ENCODE measurements at places on chromosomes 7 and 10.

- no peak for DNase-seq
These were observed 44.3 kb upstream of the MSMB start for GRCh38 chr10:46090258-46090812.

DNA sequence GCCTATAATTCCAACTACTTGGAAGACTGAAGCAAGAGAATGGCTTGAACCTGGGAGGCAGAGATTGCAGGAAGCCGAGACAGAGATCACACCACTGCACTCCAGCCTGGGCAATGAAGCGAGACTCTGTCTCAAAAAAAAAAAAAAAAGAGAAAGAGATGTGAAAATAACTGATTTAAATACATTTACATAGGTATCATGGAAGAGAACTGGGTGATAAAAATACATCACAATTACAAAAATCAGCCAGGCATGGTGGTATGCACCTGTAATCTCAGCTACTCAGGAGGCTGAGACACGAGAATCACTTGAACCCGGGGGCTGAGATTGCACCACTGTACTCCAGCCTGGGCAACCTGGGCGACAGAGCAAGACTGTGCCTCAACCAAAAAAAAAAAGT lies 19.8 kb downstream of the NANOS1 start:
- DNase-seq = no peak

DNA sequence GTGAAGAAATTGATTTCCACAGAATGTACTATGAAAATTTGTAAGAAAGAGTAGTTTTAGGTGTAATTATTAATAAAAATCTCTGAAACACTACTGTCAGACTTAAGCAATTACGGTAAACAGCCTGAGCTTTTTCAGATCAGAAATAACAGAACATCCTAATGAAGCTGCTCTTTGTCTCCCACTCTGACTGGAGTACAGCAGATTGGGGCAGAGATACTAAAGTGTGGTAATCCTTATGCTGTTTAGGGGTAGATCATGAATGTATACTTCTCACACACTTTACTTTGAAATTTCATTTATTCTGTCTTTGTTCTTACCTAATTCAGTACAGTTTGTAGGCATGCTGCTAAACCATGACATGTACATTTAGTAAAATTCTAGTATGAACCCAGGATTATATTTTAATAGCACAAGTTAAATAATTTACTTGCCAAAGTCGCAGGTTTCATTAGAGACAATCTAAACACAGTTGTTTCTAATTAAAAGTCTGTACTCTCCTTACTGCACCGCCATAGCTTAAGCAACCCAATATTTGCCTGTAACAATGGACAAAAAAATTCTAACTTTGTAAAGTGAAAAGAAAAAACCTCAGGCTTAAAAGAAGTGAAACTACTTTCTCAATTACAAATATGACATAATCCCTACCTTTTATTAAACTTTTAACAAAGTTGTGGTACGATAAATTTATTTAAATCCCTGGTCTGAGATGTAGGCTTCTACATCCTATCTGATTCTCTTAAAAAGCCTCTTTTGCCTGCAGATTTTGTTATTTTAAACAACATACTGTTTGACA lies 88.8 kb downstream of the KMT2E start:
- DNase-seq = no peak

GRCh38 chr7:133853706-133854276 lies 273.3 kb upstream of the LRGUK start:
- DNase-seq = peak; percentile 34

DNA sequence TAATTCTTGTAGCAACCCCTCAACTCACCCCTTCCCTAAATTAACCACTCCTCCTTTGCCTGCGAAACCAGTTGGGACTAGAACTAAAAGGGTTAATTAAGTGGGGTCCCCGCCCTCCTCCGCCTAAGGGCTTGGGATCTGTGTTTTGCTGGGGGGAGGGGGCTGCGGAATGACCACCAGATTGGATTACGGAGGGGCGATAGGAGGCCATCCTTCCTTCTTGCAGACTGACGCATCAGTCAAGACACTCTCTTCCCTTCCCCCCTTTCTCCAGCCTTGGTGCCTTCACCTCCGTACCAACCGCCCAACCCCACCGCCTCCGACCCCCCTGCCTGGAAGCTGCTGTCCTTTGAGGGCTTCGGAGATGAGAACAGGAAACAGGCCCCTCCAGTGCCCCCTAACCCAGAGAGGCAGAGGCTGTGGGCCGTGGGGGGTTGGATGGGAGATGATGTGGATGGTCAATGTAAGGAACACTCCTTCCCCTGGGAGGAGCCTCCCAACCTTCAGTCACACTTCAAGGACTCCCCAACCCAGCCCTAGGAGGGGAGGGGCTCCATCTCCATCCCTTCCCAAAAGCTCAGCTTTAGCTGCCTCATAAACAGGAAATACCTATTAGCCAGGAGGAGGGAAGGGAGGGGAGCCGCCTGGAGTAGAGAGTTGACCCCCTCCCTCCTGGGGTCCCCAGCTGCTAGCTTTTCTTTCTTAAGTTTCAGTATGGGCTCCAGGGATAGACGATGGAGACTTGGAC lies 997 bp upstream of the LDB1 start:
- no peak for DNase-seq

- DNase-seq = no peak
These were observed 87.8 kb downstream of the LANCL2 start for GRCh38 chr7:55452971-55453370.

- no peak for DNase-seq
These were observed 1.2 kb downstream of the RARRES2 start for GRCh38 chr7:150340024-150340749.

DNA sequence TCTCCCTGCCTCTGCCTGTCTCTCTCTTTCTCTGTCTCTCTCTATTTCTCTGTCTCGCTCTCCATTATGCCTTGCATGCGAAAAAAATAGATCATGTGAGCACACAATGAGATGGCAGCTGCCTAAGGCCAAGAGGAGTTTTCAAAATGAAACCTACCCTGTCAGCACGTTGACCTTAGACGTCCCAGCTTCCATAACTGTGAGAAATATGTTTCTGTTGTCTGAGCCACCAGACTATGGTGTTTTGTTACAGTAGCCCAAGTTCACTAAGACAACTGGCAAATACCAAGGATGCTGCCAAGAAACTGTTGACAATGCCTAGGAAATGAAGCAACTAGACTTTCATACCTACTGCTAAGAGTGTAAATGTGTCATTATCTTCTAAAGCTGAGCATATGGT lies 70.6 kb upstream of the PLXDC2 start:
- no peak for DNase-seq

GRCh38 chr7:82805527-82805960 lies 357.1 kb downstream of the PCLO start:
- no peak for DNase-seq

DNA sequence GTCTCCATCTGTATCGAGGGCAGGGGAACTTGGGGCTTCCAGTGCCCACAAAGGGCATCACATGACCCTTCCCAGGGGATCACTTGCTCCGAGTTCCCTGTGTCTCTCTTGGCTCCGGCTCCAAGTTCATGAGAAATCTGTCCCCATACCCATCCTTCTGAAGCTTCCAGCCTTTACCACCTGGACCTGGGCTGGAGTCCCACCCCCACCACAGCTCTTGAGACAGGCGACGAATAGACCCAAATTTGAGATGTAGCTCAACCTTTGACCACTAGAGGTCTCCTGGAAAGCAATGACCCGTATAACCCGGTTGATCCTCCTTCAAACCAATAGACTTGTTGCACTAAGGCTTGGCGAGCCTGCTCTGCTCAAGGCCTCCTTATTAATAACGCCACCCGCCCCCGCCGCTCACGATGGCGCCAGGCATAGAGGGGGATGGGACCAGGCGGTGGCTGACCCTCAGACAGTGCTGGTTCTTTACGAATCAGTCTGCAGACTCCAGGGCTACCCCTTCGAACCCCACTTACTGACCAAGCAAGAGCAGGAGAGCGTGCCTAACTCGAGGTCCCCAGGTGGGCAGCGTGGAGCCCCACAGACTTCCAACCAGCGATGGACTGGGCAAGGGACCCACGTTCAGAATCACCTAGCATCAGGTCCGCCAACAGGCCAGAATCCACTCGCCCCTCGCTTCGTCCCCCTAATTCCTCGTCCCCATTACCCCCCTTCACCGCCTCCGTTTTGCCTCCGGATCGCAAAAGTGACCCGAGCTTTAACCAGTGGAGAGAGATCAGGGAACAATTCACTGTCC lies 4.4 kb upstream of the ARID5B start:
- peak; percentile 93 for DNase-seq

GRCh38 chr7:12683678-12684585 lies 3.5 kb upstream of the ARL4A start:
- DNase-seq = no peak

DNA sequence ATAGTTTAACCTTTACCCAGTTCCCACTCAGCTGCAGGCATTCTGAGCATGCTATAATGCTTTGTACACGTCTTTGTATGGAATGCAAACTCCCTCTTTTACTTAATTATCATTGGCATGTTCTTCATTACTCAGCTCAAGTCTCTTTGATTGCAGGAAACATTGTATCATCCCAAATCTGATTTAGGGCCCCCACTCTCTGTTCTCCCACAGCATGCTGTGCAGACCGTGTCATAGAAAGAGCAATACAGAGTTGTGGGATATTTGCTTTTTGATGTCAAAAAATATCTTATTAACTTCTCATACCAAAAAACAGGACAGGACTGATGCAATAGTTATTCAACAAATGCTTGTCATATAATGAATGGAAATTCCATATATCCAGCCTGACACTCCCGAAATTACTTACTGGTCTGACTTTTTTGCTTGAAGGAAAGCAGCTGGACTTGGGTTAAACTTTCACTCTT lies 1081.5 kb upstream of the C7orf33 start:
- DNase-seq = no peak

- DNase-seq = no peak
These were observed 57.4 kb upstream of the FERD3L start for GRCh38 chr7:19202599-19202998.

DNA sequence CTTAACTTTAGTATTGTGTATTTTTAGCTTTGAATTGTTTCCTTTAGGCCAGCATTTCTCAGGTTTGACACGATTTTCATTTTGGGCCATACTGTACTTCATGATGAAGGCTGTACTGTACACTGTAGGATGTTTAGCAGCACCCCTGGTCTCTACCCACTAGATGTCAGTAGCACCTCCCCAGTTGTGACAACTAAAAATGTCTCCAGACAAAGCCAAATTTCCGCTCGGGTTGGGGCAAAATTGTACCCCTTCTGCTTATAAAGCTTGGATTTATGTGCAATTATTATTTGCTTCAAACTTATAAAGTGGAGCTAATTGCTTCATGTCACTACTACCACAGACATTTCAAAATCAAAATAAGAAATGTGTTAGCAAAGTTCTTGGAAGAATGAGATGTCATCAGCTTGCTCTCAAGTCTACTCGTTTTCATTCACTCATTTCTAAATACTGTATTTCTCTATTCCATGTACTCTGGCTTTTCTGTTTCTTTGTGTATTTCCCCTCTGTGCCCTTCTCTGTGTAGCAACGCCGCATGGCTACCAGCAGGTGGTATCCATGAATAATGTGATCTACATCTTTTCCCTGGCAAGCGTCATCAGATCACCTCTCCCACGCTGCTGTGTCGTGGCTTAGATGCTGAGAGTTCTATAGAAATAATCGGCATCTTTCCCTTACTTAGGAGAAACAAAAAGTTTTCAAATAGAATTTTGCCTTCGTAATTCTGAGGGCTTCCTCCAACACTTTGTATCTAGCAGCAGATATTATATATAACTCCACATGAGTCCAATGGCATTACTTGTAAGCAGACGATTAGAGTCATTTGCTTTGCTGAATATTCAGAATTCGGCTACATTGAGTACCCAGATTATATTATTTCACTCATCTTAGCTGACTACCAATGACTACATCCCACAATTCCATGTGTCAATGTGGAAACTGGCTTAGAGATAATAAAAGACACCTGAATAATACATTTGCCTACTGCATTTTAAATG lies 47.8 kb upstream of the CALCR start:
- DNase-seq = no peak

DNA sequence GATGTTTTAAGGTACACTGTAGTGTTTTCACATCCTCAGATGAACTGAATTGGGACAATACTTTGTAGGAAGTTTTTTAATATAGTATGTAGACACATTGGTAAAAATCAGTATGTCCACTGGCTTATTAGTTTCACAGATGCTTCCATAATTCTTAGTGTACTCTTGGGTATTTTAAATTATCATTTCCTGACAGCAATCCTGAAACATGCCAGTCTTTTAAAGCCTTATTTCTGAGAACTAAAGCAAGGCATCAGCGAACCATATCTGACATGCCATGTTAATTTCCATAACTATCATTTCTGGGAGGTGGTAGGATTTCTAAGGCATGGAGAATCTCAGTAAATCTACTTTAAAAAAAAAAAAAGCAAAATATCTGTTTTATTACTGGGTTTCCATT lies 266.4 kb downstream of the ADK start:
- DNase-seq = no peak

DNA sequence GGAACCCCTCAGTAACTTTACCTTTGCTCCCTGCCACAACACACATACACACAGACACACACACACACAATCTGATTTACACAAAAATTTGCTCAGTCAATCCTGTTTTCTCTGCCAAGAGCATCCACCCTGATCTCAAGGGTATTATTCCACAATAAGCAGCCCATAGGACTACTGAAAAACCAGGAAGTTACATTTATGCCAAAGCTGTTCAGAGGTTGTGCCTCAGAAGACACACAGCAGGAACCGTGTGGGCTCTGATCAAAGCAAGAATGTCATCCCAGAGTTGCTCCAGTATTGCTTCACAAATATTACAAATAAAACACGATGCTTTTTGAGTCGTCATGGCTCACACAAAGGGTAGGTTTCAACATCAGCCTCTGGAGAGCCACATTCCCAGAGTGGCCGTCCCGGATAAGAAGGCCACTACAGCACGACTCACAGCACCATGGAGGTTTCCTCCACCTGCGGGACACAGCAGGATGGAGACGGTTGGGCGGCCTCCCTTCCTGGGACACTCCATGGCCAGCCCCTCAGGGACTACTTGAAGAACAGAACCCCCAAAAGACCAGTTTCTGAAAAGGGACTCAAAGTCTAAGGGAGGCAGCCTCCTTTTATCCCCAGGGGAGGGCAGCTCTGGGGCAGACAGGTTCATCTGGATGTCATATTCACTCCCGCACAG lies 1.6 kb downstream of the AIFM2 start:
- DNase-seq = no peak

DNA sequence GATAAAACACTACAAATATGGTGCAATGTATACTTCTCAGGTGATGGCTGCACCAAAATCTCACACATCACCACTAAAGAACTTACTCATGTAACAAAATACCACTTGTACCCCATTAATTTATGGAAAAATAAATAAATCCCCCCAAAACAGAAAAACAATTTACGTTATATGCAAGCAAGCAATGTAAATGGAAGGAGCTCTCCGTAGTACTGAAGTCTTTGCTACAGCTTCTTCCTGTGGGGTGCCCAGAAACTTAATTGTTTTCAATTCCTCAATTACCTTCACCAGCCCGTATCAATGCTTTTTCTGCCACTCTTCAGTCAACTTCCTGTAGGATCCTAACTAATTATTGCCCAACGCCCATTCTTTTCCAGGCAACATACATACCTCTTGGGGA lies 138.1 kb downstream of the RELN start:
- DNase-seq = no peak

GRCh38 chr10:125824736-125825135 lies 1.4 kb downstream of the BCCIP start:
- DNase-seq = no peak

Data from activated CD4-positive, alpha-beta T cell treated with anti-CD3 and anti-CD28 coated beads, Interleukin-10, Interleukin-2, amounts not matched to agents 100 ng/mL and 50 ng/mL, durations not matched to agents 16 hours and 8 hours (primary cell).